ENCODE measurements at places on chromosomes 2 and 18. TPM values are rescaled to one million over a fixed set of nuclear protein-coding genes. Genes with fewer than 3 reads are reported as not detected.

ACADL gene
- polyA plus RNA-seq = 0.03 TPM

NT5DC4 gene
- polyA plus RNA-seq = 0.07 TPM

STARD6 gene
- polyA plus RNA-seq = not detected

OTOS gene
- not detected for polyA plus RNA-seq

PGAP1 gene
- 7.1 TPM for polyA plus RNA-seq

HAAO gene
- 0.08 TPM for polyA plus RNA-seq

CD207 gene
- not detected for polyA plus RNA-seq

G6PC2 gene
- not detected for polyA plus RNA-seq

DNA sequence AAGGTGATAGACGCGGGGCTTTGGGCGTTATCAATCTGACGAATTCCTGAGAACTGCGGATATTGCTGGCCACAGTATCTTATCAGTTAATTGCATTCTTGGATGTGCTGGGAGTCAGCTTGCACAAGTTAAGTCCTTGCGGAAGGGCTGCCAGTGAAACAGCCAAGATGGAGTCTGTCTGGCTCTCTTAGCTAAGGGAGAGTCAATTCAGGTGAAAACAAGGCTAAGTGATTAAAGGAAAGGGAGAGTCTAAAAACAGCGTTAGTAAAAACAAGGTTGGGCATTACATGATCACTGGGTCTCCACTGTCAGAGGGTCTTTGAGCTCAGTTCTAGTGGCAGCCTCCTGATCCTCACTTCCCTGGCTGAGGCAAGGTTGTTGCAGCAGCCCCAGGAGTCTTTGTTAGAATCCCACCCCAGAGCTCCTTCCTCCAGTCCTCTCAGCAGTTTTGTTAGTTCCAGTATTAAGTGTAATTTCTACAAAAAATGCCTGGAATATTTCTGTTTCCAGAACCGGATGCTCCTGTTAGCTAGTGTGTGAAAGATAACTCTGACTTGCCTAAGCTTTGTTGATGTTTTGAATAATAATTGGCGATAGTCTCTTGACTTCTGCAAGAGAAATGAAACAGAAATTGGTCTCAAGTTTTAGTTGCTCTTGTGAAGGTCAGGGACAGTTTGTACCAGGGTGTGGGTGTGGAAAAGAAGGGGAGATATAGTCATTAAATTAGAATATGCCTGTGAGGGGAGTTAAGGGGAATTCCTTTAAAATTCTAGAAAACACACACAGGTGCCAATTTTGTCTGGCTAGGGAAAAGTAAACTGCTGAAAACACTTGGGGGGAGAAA lies 10.6 kb downstream of the CFLAR start:
- no peak for DNase-seq

- no peak for DNase-seq
Observed at GRCh38 chr2:212299333-212299732, 239.3 kb downstream of the ERBB4 start.

GRCh38 chr2:62822549-62822948 lies 117.0 kb downstream of the EHBP1 start:
- DNase-seq = no peak

DNA sequence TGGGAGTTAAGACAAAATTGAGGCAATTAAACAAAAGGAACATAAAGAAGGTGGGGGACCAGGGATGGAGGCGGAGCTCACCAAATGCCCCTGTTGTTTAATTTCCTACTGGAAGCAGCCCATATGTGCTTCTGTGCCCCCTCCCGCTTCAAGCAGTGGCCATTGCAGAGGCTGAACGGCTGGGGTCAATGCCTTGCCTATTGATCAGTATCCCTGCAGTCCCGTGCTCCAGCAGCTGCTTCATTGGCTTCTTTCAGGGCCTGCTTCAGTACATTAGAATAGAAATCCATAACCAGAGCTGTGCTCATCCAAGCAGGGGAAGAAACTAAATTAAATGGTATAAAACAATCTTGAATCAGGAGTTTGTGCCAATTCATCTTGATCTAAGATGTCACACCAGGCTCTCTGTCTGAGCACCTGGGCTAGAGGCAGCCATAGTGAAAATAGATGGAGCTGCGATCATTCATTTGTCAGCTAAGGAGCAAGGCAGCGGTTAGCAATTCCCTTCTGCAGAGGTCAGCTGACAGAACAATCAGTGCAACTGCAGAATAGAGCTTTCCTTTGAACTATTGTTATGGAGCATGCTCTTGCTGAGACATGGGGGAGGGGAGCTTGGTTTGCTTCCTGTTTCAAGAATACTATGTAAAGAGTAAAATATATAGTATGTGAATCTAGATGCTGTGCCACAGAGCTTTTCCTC lies 222.4 kb downstream of the WDR7 start:
- DNase-seq = no peak

GRCh38 chr2:197599285-197599965 lies 76.0 kb downstream of the RFTN2 start:
- DNase-seq = no peak

GRCh38 chr2:127027715-127028114 lies 79.2 kb downstream of the BIN1 start:
- no peak for DNase-seq

- DNase-seq = no peak
Observed at GRCh38 chr18:58105888-58106260, 61.8 kb downstream of the NEDD4L start.

DNA sequence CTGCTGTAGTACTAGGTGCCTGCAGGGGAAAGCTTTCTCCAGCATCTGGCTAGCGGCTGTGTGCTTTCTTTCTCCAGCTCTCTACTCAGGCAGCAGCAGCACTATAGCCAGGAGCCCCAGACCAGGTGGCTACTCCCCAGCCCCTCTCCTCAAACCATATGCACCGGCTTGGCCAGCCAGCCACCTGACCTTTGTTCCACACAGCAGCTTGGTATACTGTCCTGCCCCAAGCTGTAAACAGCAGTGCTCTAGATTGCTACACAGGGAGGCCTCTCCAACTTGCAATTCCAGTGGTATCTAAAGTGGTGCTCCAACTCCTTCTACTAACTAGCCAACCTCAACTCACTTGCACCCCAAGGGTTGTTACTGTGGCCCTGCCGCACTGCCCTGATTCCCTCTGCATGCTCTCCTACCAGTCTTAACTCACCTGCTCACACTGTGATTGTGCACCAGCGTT lies 19.6 kb downstream of the LDAH start:
- DNase-seq = no peak

DNA sequence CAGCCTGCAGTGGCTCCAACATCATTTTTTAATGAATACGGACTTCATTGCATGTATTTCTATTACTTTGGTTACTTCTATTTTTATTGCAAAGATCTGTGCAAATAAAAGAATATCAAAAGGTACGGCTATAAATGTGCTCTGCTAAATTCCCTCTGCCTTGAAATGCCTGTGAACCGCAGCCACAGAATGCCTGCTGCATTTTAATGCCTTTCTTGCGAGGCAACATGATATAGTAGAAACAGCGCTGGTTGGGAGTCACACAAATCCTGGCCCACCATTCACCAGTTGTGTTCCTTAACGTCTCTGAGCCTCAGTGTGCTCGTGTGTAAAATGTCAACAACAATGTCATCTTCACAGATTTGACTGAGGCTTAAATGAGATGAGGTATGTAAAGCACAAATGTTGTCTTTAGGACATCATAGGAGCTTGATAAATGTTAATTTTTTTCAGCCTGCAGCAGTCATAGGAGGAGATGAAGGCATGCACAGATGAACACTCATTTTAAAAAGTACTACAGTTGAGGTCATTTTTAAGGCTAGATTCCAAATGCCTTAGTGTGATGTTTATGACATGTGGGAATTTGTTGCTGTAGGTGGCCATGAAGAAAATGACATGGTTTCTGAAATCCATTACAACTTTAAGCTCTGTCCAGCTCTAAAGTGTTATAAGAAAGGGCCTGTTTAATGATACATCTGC lies 187.6 kb upstream of the NRP2 start:
- no peak for DNase-seq

DNA sequence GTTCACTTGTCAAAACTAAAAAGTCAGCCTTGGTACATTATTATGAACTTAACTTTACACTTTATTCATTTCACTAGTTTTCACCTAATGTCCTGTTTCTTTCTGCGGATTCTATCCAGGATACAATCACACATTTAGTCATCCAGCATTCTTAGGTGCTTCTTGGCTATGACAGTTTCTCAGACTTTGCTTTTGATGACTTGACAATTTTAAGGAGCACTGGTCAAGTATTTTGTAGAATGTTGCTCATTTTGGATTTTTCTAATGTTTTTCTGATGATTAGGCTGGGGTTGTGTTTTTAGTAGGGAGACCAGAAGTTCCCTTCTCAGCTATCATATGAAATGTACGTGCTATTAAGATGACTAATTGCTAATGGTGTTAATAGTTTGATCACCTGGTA lies 601.2 kb downstream of the LRRTM4 start:
- no peak for DNase-seq

GRCh38 chr18:78948707-78949106 lies 30.9 kb upstream of the SALL3 start:
- no peak for DNase-seq

GRCh38 chr2:171411214-171411613 lies 22.6 kb downstream of the METTL8 start:
- no peak for DNase-seq
